ENCODE measurements at places on chromosomes 7 and 10. TPM values are rescaled to one million over a fixed set of nuclear protein-coding genes. Genes with fewer than 3 reads are reported as not detected.

DNA sequence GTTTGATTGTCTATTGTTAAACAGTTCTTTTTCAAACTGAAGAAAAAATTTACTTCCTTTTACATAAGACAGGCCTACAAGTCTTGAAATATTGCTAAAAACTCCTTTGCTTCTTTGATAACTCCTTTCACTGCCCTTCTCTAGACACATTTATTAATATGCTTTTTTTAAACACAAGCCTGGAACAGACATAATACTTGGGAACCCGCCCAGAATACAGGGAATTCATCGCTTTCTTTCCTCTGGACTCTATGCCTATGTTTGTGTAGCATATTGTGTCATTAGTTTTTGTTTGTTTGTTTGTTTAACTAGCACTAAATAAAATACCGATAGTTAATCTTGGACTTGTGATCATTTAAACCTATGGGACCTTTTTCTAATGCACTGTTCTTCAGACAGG lies 42.4 kb upstream of the ABCB4 start:
- DNase-seq, result no peak

GRCh38 chr10:53013201-53013810 lies 240.7 kb upstream of the MBL2 start:
- no peak for DNase-seq

GRCh38 chr10:53006663-53007526 lies 234.3 kb upstream of the MBL2 start:
- DNase-seq, result no peak

DNA sequence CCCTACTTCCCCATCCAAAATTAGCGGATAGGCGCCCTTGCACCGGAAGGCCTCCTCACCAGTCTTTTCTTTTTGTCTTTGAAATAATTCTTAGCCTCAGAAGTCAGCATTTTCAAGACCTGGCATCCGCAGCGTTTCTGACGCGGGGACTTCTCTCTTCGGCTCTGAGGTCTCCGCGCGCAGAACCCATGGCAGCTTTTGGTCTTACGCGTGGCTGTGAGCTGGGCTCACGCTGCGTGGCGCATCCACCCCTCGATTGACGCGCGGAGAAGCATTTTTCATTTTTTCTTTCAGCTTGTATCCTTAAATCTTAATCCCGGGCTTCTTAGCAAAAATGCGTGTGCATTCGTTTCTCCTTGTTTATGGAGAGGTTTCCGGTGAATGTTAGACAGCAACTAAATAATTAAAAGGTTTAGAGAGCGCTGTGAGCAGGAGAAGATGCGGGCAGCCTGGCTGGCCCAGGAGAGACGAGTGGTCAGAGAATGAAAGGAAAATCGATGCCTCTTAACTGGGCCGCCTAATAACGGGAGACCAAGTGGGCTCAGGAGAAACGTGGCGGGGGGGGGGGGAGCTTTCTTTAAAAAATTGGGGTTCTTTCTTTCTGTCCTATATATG lies 2.0 kb upstream of the GATA3 start:
- DNase-seq, result no peak

- DNase-seq, result no peak
These were observed 111.2 kb downstream of the NSUN6 start for GRCh38 chr10:18540195-18540594.

DNA sequence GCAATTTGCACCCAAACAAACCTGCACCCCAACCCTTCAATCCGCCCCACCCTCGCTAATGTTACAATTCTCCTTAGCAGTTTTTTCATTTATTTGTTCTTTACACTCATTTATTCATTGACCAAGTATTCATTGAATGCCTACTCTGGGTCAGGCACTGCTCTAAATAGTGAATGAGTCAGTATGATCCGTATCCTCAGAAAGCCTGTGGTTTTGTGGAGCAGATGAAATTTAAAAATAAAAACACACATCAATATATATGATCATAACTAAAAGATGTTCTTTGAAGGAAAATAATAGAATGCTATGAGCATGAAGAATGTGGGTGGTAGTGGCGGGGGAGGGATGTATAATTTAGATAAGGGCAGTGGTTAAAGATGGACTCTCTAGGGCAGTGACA lies 13.3 kb downstream of the IFIT5 start:
- DNase-seq, result no peak

GRCh38 chr7:66330961-66331360 lies 125.8 kb downstream of the TPST1 start:
- no peak for DNase-seq

- DNase-seq, result no peak
These were observed 303.5 kb upstream of the AOAH start for GRCh38 chr7:37027557-37028341.

DNA sequence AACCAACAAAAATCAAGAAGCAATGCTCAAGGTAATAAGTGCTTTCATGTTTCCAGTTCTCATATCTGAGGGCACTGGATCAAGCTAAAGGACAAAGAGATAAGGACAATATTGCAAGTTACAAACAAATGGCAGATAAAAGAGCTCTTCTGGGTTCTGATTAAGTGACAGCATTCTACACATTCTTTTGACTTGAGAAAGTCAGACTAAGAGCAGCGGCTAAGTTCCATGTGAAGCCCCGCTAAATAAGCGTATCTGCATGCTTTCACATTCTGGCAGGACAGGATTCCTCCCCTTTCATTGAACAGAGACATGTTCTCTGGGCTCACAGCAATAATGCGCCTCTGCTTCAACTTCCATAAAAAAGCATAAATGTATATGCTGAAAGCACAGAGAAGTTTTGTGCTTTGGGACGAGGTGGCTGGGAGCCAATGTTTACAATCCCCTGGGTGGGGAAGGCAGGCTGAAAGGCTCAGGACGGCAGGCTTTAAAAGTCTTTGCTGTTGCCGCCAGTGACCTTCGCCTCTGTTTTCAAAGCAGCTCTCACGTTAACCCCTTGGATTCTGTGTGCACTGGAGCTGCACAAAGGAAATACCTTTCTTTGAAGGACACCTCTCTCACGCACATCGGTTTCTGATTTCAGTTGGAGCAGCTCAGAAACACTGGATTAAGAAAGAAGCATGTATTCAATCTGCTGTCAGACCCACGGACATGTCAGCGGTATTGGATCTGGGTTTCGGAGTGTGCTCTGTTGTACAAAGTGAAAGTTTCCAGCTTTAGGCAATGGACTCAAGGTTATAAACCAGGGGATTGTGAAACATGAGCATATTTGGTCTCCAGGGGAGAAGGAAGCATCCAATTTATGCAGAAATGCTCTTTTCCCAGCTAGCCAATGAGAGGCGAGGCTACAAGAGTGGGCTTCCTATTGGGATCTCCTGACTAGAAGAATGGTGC lies 105.4 kb upstream of the FAM133B start:
- DNase-seq, result peak; percentile 15

GRCh38 chr7:27714831-27715444 lies 25.0 kb upstream of the TAX1BP1 start:
- no peak for DNase-seq

DNA sequence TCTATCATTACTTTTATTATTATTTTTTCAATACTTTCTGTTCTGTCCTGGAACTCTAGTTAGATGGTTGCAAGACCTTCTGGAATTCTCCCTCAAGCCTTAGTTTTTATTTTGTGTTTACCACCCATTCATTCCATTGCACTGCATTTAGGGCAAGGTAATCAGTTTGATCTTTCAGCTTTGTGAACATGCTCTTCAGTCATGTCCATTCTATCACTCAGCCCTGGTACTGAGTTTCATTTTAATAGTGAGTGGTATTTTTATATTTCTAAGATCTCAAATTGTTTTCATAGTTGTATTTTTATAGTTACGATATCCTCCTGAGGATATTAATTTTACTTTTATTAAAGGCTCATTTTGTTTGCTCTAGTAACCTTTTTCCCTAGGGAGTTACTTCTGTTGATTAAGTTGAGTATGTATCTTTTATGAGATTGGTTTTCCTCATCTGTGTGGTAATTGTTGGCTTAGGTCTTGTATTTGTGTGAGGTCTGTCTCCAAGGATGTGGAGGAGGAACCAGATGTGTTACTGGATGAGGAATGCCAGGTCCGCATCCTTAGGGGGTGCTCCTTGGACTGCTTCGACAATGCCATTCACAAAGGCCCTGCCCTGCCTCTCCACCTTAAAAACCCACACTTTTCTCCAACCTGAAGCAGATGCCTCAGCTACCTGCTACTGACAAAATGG lies 46.7 kb upstream of the RAB18 start:
- DNase-seq, result no peak

- no peak for DNase-seq
These were observed 9.5 kb downstream of the MNX1 start for GRCh38 chr7:157000741-157001653.

DNA sequence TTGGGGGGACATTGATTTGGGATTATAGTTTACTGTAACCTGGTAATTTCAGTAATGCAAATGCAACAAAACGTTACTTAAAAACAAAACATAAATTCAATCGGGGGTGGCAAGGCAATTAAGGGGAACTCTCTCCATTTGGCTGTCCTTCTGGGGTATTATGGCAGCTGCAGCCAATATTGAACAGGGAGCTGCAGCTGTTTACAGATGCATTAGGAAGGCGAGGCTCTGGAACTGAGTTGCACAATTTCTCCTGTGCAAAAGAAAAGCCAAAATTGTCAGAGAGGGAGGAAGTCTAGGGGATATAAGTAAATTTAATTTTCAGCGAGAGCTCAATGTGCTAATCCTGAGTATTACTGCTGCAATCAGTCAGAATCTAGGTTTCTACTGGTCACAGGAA lies 36.1 kb downstream of the NEUROD6 start:
- no peak for DNase-seq

DNA sequence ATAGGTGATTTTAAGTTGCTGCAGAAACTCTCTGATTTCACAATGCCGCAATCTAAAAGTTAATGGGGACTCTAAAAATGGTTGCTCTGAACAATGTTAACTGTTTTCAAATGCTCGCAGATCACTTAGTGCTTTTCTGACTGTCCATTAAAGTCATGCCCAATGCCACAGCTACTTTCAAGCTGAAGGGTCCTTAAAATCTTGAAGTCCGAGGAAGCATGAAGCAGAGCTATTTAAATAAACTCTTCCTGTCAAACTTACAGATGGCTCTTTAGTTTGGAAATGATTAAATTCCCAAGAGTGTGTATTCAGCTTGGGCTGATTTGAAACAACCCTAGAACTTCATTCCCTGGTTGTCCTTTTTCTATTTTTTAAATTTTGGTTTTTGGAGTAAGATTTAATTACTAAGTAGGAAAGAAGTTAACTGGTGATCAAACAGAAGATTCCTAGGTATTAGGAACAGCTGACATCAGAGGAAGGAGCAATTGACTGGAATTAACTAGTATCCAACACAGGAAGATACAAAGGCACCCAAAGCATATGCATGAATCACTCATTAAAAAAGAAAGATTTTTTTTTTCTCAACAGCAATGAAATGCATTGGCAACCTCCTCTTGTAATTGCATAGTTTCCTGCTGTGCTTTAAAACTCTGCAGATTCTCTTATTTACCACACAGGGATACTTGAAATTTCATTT lies 105.1 kb downstream of the NRP1 start:
- DNase-seq, result no peak

DNA sequence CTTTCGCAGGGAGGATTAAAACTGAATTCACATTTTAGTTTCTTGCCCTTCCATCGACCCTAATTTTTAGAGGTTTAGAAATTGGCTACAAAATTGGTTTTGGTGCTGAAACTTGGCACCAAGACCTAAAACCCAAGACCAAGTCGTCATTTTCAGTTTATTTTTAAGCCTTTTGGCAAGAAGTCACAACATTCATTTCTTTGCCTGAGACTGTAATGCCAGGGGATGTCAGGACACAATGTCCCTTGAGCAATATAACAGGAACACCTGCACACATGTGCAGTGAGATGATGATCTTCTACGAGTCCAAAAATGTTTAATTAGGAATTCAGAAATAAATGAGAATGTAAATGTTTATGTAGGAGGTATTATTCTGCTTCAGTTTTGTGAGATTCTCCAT lies 335.4 kb upstream of the ANKRD30A start:
- no peak for DNase-seq

EZH2 gene
- total RNA-seq, result 28.9 TPM

DGKB gene
- 6.6 TPM for total RNA-seq

GSTO2 gene
- 0.62 TPM for total RNA-seq

ANKRD30A gene
- total RNA-seq, result not detected

ZNF316 gene
- total RNA-seq, result 18.2 TPM

DLX6 gene
- 0.62 TPM for total RNA-seq
